ENCODE measurements at places on chromosomes 7 and 10.

GRCh38 chr7:134422008-134422407, 36.9 kb downstream of the AKR1B1 start:
- no peak for DNase-seq

GRCh38 chr7:151725844-151726651, 150.9 kb downstream of the PRKAG2 start:
- DNase-seq = no peak

GRCh38 chr10:119538632-119539358, 3.7 kb downstream of the RGS10 start:
- DNase-seq = no peak

- DNase-seq = peak; percentile 53
Observed at GRCh38 chr10:125661941-125662515, 20.9 kb downstream of the TEX36 start.

DNA sequence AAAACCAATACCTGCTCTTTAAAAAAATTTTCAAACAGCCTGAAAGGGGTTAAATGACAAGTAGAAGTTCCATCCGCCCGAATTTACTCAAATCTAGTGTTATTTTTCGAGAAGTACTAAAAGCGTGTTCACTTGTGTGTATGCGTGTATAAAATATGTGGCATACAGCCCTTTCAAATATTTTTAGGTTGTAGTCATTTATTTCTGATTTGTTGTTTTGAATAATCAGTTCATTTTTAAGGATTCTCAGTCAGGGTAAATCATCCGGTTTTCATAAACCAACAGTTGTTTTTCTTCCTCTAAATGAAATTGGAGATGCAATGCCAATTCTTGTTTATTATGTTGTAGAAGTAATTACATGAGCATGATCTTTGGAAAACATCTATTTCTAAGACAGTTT, 6.9 kb upstream of the SUN1 start:
- DNase-seq = no peak

DNA sequence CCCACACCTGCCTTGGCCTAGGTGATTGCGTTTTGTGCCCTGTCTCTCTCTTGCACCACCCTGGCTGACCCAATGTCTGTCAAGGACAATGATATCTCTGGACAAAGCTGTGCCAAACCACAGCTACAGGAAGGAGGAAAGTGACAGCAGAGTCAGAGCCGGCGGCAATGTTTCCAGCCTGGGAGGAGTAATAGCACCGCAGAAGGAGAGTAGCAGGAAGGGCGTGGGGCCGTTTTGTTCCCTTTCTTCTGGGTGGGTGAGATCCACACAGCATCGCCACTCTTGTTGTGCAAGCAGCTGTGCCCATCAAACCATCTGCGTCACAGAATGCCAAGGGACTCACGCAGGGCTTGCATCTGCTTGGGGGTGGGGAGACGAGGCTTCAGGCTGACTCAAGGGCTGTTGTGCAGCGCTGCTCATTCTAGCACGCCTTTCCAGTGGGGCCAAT, 341.6 kb upstream of the AUTS2 start:
- DNase-seq = peak; percentile 51

DNA sequence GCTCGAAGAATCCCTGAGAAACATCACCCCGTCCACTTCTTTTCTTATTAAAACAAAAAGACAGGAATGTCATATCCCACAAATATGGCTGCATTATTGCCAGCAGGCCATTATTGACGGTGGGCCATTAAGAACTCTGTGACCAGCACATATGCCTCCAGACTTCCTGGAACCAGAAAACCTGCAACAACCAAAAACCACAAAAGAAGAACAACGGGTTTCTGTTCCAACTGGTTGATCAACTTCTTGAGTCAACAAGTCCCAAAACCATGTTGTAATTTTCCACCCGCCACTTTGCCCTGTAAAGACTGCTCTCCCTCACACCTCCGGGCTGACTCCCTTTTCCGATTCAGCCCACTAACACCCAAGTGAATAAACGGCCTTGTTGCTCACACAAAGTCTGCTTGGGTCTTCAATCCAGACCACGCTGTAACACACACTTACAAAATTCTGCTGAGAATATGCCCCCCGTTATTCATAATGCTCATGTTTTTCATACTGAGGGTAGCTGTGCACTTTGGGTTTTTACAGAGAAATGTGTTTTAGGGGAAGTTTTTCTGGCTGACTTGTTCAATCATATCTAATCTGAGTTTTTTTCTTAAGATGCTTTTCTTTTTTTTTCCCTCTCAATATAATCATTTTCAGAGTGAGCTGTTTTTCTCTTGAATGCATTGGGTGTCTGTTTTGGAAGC, 20.7 kb downstream of the ZNF107 start:
- DNase-seq = no peak

- DNase-seq = no peak
Observed at GRCh38 chr10:118918587-118918986, 110.9 kb upstream of the NANOS1 start.

GRCh38 chr7:2661602-2662272, 26.3 kb upstream of the AMZ1 start:
- DNase-seq = no peak

DNA sequence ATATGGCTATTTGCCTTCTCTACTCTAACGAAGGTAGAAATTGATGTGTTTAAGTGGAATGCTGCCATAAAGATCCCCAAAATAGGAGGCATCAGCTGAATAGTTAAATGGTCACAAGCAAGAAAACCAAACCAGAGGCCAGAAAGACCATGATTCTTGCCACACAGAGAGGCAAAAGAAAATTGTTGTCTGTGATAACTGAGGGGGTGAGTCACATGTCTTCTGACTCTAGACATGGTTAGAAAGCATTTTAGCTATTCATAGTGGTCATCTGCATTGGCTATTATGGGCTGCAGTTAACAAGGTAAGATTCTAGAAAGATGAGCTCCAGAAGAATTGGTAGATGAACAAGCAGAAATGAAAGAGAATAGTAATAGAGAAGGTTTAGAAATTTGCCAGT, 361.4 kb upstream of the NPSR1 start:
- peak; percentile 47 for DNase-seq

DNA sequence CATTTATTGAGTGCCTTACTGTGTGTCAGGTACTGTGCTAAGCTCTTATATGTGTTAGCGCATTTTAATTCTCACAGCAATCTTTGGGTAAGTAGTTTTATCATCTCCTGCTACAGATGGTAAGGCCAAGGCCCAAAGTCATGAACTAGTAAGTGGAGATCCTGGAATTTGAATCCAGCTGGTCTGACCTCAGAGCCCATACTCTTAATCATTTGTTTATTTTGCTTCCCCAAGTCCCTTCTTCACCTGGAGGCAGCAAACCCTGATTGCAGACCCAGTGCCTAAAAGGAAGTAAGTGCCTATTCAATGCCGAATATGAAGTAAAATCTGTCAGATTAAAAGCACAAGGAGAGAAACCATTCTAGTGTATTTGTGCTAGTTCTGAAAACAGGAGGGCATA, 182.9 kb upstream of the TCF7L2 start:
- DNase-seq = no peak

- DNase-seq = no peak
Observed at GRCh38 chr10:29005988-29006387, 282.9 kb upstream of the LYZL1 start.

DNA sequence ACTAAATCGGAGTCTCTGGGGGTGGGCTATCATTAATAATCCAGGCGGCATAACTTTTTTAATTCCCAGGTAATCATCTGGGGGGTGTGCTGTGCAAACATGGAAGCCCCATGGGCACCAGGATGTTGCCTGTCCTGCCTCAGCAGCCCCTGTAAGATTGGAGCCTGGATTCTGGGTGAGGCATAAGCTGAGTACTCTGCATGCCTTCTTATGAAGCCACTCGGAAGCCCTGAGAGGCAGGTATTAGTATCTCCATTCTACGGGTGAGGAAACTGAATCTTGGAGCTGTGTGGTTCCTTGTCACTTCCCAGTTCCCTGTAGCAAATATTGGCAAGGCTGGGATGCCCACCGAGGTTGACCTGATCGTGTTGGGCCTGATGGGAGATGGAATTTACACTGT, 7.4 kb upstream of the OPN4 start:
- DNase-seq = no peak

- DNase-seq = peak; percentile 28
Observed at GRCh38 chr7:43612599-43613589, 30.0 kb downstream of the STK17A start.

DNA sequence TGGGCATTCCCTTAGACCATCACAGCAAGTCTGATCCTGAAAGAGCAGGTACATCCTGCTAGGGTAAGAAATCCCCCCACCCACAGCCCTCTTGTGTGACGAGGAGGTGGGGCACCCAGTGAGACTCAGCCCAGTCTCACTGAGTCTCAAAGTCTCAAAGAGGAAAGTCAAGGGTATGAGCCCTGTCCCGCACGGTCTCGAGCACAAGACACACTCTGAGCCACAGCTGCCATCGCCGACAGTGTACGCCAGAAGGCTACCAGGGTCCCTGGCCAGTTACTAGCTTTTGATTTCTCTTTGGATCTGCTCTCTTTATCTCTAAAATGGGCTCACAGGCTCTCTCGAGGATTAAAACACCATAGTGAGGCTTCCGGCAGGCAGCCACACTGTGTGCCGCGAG, 190.2 kb downstream of the TNS3 start:
- no peak for DNase-seq

GRCh38 chr7:142375710-142376313, 118.0 kb upstream of the PRSS58 start:
- no peak for DNase-seq

DNA sequence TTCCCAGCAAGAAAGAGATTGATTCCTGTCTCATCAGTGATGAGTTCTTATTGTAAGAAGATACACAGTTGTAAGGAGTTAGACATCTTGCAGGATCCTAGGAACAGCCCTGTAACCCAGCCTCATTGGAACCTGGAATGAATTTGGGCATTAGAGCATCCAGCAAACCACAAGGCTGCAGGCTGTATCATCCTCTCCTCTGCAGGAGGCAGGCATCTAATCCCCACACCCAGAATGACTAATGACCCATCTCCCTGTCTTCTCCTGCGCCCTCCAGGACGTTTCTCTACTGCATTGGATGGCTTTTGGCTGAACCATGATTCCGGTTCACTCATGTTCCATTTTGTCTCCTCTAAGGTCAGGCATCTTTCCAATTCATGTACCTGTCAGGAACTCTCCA, 233.9 kb downstream of the POU6F2 start:
- no peak for DNase-seq

DNA sequence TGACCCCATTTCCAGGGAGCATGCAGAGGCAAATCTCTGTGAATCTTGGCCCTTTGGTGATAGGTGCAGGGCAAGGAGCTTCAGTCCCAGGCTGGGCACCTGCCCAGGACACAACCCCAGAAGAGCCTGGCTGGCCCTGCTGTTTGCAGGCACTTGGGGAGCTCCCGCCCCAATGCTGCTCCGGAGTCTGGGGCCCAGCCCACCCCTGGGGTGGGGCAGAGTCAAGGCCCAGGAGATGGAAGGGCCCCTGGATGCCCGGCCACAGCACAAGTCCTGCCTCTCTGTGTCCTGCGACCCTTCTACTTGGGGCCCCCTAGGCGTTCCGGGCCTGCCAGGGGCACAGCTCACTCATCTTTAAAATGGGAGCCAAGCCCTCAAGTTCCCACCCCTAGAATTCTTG, 24.7 kb downstream of the PDGFA start:
- no peak for DNase-seq

GRCh38 chr10:33248638-33249037, 85.8 kb downstream of the NRP1 start:
- peak; percentile 74 for DNase-seq

GRCh38 chr7:78134256-78134655, 335.7 kb downstream of the PHTF2 start:
- DNase-seq = no peak

DNA sequence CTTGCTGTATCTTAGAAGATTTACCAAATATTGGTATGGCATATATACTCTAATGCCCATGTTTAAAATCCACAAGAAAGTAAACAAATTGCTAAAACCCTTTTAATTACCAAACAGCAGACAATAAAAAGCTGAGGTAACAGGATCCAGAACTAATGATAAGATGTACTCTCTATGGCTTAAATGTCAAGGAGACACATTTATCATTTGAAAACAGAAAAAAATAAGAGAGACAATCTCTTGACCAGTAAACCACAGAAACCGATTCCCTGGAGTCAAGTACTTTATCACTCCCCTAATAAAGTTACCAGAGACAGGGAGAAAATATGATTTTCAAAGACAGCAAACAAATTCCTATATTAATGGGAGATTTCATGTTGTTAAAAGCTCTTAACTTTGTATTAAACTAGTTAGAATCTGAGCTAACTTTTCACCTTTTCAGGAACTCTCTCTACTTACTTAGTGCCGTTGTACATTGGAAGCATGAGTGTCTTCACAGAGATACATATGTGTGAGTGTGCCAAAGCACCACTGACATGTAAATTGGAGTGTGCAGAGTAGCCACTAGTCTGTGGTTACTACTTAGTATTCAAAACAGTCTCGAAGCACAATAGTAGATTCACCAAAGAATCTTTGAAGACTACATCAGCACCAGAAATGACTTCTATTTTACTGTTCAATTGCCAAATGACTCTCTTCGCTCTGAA, 44.2 kb downstream of the TSPAN12 start:
- DNase-seq = no peak

GRCh38 chr7:113256883-113257531, 138.7 kb upstream of the SMIM30 start:
- no peak for DNase-seq

DNA sequence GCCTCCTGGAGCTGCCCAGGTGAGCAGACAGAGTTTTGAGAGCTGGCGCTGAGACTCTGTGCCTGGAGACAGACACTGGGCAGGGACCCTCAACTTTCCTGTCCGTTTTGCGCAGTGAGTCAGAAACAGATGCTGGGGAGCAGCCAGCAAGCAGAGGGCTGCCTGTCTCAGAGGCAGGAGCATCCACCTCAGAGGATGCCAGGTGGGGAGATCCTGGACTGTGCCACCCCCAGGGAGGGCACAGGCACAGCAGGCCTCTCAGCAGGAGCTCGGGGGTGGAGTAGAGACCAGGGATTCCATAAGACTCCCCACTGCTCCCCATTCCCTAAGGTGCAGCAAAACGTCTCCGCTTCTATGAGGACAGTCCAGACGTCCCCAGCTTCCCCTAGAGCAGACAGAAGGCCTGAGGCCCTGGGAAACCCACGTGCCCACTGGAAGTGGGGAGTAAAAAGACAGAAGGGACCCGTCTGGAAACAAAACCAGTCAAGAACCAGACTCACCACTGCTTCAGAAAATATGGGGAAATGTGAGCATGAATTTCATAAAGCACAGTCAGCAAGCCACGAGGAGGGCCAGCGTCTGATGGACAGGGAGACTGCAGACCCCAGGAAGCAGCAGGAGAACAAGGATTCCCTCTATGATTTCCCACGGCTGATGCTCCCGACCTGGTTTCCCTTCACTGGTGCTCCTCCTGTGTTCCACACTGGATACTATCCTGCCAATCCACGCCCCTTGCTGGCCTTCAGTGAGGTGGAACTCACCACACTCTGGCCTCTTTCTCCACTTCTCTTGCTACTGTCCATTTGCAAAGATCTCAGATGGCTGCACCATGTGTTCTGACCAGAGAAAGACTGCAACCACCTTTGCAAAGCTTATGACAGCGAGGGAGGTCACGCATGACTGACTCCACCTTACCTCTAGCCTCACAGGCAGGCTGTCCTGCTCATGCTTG, 151.3 kb upstream of the FAM20C start:
- DNase-seq = no peak

DNA sequence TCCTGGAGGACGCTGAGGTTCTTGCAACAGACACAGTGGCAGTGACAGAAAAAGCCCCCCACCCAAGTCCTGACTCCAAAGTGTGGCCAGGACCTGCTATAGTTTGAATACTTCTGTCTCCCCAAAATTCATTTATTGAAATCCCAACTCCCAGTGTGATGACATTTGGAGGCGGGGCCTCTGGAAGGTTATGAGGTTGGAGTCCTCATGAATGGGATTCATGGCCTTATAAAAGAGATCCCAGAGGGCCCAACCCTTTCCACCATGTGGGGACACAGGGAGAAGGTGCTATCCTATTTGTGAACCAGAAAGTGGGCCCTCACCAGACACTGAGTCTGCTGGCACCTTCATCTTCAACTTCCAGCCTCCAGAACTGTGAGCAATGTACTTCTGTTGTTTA, 18.3 kb downstream of the ANXA11 start:
- DNase-seq = no peak

All from AG04449 (cell line).